Caki2 (cell line): ENCODE measurements at places on chromosomes 3 and 15. TPM values are rescaled to one million over a fixed set of nuclear protein-coding genes. Genes with fewer than 3 reads are reported as not detected.

DNA sequence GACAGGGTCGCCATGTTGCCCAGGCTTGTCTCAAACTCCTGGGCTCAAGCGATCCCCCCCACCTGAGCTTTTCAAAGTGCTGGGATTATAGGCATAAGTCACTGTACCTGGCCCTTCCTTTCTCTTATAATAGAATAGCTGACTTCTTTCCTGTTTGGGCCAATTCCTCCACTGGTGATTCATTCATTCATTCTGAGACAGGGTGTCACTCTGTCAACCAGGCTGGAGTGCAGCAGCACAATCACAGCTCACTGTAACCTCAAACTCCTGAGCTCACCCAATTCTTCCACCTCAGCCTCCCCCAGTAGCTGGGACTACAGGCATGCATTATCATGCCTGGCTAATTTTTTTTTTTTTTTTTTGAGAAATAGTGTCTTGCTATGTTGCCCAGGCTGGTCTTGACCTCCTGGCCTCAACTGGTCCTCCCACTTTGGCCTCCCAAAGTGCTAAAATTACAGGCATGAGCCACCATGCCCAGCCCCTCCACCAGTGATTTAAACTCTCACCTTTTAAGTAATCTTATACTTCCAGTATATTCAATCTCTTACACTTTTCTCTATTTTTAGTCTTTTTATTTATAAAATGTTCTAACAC lies 20.9 kb downstream of the GNB4 start:
- no peak for DNase-seq

DNA sequence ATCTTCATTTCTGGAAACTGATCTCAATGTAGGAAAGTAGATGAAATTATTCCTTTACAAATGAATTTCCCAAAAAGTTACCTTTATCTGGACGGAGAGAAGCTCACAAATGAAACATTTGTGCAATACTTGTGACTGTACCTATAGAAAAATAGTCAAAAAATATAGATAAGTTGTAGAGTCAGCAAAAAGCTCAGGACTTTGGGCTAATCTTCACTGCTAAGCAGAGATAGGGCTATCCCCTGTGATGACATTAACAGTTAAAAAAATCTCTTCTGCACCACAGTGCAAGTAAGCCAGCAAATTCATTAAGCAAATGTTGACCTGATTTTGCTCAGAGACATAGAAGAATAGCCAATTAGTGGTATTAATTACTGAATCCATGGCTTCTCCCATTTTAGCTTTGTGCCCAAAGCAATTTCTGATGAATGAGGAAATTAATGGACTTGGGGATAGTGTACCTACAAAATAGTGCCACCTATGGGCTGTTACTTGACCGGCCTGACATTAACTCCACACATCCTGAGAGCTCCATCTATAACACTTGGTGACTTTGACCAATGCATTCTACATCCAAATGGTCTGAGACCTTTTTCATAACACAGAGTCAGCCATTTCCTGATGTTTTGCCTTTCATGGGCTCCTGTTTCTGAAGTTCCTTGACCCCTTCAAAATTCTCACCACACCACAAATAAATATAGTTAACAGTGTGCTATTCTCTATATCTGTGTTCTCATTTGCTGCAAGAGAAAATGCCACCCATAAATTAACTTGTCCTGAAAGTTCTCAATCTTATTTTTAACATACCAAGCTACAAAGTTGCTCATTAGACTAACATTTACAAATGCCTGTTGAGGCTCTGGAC lies 105.0 kb downstream of the SSR3 start:
- peak; percentile 30 for DNase-seq

- DNase-seq: no peak
Measured at GRCh38 chr3:188220988-188221818, 67.2 kb downstream of the LPP start.

DNA sequence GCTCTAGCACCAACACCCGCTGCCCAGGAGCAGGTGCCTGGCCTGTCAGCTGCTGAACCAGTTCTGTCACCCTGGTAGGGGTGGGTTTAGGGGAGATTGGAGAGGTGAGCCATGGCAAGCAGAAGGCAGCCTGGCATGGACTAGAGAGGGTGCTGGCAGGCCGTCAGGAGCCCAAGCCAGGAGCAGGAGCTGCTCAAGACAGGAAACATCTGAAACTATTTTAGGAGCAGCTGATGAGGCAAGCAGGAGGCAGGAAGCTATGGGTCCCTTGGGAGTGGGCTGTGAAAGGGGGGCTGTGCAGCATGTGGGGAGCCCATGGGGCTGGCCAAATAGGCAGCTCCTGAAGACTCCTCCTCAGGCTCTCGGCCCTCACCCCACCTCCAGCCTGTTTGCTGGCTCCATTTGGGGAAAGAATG lies 2.3 kb downstream of the INKA1 start:
- DNase-seq: no peak

Gene CYP1A2
- total RNA-seq: not detected in 2 replicates

Gene PPP2R3A
- 3.4 and 4.0 TPM in 2 replicates for total RNA-seq

- no peak for DNase-seq
Measured at GRCh38 chr3:113262304-113262665, 50.9 kb downstream of the BOC start.

DNA sequence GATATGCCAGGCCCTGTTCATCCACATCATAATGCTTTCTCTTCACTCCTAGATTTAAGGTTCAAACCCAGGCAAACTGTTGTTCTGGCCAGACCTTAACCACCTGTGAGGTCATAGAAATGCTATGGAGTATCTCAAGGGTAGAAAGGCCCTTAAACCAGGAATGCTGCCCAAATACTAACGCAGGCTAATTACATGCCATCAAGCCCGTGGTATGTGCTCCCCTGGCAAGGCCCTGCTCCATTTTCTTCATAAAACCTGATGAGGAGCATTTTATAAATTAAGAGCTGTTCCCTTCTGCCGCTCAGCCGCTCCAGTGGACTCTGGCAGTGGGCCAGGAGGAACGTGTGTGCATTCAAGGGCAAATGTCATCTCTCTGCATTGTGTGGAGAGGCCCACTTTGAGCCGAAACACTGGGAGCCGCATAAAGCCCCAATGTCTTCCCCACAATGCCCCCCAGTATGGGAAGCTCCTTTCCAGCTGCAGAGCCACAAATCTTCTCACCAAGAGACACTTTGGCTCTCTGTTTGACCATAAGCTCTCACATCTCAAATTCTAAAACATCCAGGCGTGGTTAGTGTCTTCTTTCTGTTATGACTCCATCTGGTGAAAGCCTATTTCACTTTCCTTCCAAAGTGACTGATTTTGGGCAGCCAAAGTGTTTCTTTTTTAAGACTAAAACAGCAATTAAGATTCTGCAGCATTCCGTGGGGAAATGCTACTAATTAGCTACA lies 210.8 kb upstream of the NR2E3 start:
- no peak for DNase-seq

GRCh38 chr15:77904901-77905300 lies 172.6 kb downstream of the TBC1D2B start:
- no peak for DNase-seq

Gene CPEB1
- total RNA-seq: 15.8 and 16.7 TPM in 2 replicates

Gene MGLL
- total RNA-seq: 31.6 and 53.0 TPM in 2 replicates

- DNase-seq: no peak
Measured at GRCh38 chr3:185933374-185934173, 4.2 kb downstream of the TRA2B start.

DNA sequence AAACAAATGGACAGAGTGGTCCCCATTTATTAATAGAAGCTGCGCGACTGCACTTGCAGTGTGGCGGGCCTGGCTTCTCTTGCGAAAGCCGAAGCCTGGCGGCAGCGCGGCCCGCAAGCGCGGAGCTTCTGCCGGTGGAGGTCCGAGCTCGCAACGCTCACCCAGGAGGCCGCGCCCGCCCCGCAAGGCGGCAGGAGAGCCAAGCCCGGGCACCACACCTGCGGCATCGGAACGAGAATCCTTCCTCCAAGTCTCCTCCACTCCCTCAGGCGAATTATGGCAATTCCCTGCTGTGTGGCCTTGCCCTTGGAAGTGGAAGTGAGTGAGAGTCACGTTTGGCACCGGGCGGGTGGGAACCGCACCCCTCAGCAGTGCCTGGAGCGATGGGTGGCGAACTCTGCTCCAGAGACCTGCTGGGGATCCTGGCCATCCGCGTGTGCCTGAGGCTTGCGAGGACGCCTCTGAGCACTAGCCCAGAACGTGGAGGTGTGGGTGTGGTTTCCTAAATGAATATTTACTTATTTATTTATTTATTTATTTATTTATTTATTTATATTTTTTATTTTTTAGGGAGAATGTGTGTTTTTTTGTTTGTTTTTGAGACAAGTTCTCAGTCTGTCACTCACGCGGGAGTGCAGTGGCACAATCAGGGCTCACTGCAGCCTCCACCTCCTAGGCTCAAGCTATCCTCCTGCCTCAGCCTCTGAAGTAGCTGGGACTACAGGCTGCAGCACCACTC lies 133.7 kb upstream of the UBE2E1 start:
- DNase-seq: no peak

- no peak for DNase-seq
Measured at GRCh38 chr15:91357011-91357410, 257.0 kb downstream of the SV2B start.

DNA sequence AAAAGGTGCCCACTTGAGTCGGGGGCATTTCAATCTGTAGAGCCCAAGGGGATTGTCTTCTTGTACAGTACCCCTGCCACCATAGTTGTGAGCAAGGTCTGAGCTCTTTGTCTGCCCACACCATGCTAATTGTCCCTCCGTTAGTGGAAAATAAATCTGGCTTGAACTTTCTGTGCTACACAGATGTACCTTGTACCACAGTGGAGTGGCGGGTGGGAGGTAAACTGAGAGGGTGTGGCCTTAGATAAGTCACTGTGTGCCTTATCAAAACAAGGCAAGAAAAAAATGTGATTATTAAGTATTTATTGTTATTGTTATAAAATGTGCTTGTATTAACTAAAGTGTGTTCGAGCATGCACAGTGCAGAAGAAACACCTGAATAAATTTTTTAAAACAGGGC lies 242.9 kb upstream of the C2CD4B start:
- no peak for DNase-seq

Gene VIPR1
- total RNA-seq: not detected in 2 replicates

Gene HCN4
- 0.14 TPM in 1 of 2 replicates, not detected in the other for total RNA-seq

DNA sequence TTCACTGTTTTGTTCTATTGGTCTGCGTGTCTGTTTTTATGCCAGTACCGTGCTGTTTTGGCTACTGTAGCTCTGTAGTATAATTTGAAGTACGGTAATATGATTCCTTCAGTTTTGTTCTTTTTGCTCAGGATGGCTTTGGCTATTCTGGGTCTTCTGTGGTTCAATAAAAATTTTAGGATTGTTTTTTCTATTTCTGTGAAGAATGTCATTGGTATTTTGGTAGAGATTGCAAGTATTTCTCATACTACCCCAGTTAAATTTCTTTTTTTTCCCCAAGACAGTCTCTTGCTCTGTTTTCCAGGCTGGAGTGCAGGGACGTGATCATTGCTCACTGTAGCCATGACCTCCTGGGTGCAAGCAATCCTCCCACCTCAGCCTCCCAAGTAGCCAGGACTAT lies 53.4 kb downstream of the STARD9 start:
- no peak for DNase-seq

DNA sequence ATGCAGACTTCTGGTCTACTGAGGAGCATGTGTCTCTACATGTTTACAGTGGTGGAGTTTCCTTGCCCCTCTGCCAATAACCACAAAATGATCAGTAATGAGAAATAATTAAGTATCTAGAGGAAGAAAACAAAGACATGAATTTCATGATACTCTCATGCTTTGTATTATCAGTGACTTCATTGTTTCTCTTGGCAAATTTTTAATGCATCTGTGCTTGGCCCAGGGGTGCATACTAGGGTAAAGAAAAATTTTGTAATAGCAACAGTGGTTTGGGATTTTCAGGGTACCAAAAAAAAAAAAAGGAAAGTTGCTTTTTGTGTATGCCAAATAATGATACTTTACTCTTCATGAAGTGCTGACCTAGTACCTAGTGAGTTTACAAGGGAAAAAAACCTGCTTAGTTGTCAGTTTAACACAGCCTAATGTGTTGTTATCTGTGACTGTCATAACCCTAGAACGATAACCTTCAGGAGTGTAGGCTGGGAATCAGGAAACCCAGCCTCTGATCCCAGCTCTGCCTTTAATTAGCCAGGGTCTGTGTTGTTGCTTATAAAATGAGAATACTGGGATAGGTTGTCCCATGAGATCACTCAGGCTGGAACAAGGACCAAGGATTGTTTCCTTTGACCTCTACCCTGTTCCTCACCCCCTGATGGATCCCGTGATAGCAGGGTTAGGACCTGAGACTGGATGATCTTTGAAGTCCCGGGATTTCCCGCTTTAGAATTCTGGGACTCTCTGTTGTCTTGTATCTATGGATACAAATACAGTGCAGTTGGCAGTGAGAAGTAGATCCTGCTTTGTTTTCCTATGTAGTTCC lies 117.5 kb downstream of the CMSS1 start:
- DNase-seq: no peak

Gene PLA2G4D
- total RNA-seq: not detected in 2 replicates

Gene THRB
- 2.8 and 13.5 TPM in 2 replicates for total RNA-seq

- no peak for DNase-seq
Measured at GRCh38 chr3:138063416-138063815, 52.0 kb downstream of the DZIP1L start.

Gene PRSS50
- not detected in 2 replicates for total RNA-seq

Gene STIMATE
- total RNA-seq: 7.5 and 10.4 TPM in 2 replicates

DNA sequence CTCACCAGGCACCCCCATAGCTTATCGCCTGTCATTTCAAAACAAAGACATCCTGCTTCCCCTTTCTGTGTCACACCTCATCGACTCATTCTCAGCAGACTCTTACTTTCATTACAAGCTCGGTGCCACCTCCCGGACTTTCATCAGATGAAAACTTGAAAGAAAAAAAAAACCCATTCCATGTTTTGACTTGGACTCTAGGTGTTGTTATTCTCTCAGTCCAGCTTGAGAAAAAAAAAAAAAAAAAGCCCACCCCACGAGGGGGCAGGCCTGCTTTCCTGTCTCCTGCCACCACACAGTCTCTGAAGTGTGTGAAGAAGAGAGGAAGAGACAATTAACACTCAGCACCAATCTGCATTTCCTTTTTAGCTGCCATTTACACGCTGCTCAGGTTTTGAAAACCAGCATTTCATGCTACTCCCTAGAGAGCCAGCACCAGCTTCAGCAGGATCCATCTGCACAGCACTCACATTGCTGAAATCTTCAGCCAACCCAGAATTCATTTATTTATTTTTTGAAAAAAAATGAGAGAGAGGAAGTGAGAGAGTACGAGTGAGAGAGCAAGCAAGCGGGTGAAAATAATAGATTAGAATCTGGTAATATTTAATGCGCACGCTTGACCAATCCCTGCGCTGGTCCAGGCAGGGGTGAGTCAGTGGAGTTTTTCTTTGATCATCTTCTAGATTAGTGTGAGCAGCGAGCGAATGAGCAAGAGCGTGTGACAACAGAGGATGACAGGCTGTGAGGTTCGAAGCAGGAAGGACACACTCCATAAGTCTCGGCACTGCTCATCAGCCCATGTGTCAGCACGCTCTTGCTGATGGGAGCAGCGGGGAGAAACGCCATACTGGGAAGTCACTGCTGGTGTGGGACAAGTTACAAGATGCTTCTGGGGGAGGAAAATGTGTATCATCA lies 23.5 kb downstream of the ZNF80 start:
- DNase-seq: peak; percentile 95
